ENCODE measurements at places on chromosomes 13 and 19. TPM values are rescaled to one million over a fixed set of nuclear protein-coding genes. Genes with fewer than 3 reads are reported as not detected.

DNA sequence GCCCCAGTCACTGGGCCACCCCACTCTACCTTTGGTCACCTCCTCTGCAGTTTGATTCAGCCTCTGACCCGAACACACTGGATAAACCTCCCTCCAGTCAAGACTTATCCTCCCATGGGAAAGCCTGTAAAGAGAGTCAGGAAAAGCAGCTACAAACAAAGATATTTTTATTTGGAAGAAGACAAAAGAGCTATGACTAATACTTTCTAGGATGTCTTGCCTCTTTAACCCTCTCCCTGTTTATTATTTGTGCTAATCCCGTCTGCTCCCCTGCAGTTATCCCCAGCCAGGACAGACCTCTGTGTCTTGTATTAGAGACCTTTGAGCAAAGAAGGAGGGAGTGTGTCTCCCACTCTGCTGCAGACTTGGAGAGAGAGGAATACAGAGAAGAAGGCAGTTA is 178.3 kb downstream of the EFNB2 start:
- H3K27me3 ChIP-seq = no peaks in the 10 kb centered on the region
- DNase-seq = no peak
- H3K36me3 ChIP-seq = no peaks in the 10 kb centered on the region
- no peak overlapping the region for H3K27ac ChIP-seq

- H3K4me3 ChIP-seq = peak overlapping the region; percentile 100
- H3K27ac ChIP-seq = peak overlapping the region; percentile 88
- DNase-seq = no peak
- peaks cover 17% of the 10 kb centered on the region for H3K36me3 ChIP-seq
Measured at GRCh38 chr19:38650911-38651584, 3.6 kb downstream of the ACTN4 start.

GRCh38 chr13:44919104-44919804 is 70.0 kb downstream of the NUFIP1 start:
- no peak overlapping the region for H3K27ac ChIP-seq
- no peak for DNase-seq
- no peaks in the 10 kb centered on the region for H3K27me3 ChIP-seq
- H3K4me1 ChIP-seq = peaks cover 12% of the 10 kb centered on the region
- H3K36me3 ChIP-seq = no peaks in the 10 kb centered on the region
- H3K4me3 ChIP-seq = no peak overlapping the region

The SPACA4 gene
- total RNA-seq = not detected

The LRG1 gene
- 2.2 TPM for total RNA-seq
